ENCODE measurements at places on chromosomes 1 and 21.

GRCh38 chr21:34881839-34882371 is 167.2 kb downstream of the RUNX1 start:
- DNase-seq = no peak

GRCh38 chr1:101288491-101288944 is 51.7 kb downstream of the S1PR1 start:
- DNase-seq = peak; percentile 67

GRCh38 chr1:206891412-206891811 is 5.8 kb upstream of the IL24 start:
- no peak for DNase-seq

DNA sequence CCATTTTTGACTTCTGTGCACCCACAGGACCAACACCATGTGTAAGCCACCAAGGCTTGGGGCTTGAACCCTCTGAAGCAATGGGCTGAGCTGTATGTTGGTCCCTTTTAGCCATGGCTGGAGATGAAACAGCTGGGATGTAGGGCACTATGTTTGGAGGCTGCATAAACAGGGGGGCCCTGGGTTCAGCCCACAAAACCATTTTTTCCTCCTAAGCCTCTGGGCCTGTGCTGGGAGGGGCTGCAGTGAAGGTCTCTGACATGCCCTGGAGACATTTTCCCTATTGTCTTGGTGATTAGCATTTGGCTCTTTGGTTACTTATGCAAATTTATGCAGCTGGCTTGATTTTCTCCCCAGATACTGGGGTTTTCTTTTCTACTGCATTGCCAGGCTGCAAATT is 144.9 kb downstream of the ZNF326 start:
- no peak for DNase-seq

DNA sequence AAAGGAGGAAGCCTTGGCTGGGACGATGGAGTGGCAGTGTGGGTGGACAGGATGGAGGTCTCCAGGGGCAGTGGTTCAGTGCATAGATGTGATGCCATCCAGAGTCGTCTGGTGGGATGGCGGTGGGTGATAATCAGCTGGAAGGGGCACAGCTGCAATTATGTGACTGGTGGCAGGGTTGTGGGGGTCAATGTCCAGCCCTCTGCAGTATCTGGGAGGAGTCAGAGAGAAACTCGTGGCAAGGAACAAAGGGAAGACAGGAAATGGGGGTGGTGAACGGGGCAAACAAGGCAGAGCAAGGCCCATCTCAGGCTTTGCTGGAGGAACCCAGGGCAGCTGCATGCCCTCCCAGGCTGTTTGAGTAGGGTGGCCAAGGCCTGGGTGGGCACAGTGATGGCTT is 118.3 kb upstream of the USP24 start:
- no peak for DNase-seq

GRCh38 chr1:226425431-226426031 is 17.6 kb upstream of the PARP1 start:
- DNase-seq = no peak

DNA sequence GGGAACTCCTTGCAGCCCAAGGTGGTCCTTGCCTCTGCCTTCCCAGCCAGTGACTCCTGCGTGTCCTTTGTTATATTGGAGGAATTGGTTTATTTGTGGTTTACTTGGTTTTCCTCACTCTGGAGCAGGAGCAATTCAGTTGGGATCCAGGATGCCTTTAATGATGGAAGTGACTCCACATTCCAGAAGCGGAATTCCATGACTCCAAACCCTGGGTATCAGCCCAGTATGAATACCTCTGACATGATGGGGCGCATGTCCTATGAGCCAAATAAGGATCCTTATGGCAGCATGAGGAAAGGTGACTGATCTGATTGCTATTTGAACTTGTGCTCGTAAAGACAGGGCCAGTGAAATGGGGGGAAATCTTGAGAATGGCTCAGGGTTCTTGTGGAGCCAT is 15.1 kb upstream of the PIGV start:
- no peak for DNase-seq

DNA sequence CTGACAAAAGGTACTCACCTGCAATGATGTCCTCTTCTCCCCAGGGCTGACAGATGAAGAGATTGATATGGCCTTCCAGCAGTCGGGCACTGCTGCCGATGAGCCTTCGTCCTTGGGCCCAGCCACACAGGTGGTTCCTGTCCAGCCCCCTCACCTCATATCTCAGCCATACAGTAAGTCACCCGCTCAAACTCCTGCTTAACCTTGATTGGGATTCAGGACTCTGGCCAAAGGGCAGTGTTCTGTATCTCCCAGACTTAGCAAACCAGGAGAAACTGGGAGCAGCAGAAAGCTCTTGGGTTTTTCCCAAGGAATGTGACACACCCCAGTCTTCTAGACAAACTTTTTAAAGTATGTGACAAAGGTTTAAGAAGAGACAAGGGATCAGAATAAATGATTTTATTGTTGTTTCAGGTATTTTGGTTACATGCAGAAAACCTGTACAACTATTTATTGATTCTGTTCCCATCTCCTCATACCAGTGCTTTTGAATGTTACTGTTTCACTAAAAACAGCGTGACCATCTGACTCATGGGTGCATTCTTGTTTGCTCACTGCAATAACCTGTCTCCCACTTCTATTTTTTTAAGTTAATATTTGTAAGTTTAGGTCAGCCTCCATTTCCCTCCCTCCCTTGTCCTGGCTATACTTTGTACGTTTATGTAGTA is 124.6 kb downstream of the PEX14 start:
- DNase-seq = no peak

Data from NCI-H1436 (cell line).